Heart left ventricle (tissue), 16 donors: ENCODE measurements at places on chromosomes 3 and 15.

- no peak for DNase-seq
Observed at GRCh38 chr3:191342411-191342810, 12.1 kb upstream of the UTS2B start.

- DNase-seq = no peak
Observed at GRCh38 chr3:28699283-28699682, 350.7 kb upstream of the AZI2 start.

GRCh38 chr3:11618904-11619303 is 24.8 kb downstream of the VGLL4 start:
- DNase-seq = no peak

GRCh38 chr15:25852661-25853524 is 10.2 kb downstream of the ATP10A start:
- no peak for DNase-seq

- DNase-seq = no peak
Observed at GRCh38 chr3:36649125-36649524, 115.2 kb downstream of the DCLK3 start.

- no peak for DNase-seq
Observed at GRCh38 chr3:14222900-14223594, 44.4 kb downstream of the LSM3 start.

GRCh38 chr3:126245811-126246727 is 65.7 kb upstream of the ALDH1L1 start:
- peak; percentile 50 for DNase-seq

GRCh38 chr3:10365791-10366190 is 44.9 kb upstream of the SEC13 start:
- DNase-seq = no peak

DNA sequence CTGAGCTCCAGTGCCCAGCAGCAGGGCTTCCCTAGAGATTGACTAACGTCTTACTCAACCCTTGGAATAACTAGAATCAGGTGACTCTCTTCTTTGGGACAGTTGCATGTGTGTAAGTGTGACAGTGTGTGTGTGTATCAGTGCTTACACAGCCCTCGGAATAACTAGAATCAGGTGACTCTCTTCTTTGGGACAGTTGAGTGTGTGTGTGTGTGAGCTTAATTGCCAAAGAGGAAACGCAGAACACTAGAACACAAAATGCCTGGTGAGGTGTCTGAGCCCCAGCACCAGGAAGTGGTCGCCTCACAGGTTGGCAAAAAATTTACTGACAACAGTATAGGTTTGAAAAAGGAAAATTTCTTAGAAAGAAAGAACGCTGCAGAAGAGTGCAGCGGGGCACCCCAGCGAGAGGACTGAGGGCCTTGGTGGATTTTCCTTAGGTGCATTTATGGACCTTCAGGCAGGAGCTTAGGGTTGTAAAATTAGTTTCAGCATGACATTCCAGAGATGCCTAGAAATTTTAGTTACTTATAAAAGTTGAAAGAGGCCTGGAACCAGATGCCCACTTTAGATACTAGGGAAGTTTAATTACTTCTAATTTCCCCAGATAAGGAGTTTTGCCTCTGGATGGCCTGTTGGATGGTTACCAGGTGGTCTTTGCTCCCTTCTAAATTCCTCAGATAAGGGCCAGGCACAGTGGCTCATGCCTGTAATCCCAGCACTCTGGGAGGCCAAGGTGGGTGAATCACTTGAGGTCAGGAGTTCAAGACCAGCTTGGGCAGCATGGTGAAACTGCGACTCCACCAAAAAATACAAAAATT is 3.7 kb upstream of the WDR82 start:
- DNase-seq = no peak

DNA sequence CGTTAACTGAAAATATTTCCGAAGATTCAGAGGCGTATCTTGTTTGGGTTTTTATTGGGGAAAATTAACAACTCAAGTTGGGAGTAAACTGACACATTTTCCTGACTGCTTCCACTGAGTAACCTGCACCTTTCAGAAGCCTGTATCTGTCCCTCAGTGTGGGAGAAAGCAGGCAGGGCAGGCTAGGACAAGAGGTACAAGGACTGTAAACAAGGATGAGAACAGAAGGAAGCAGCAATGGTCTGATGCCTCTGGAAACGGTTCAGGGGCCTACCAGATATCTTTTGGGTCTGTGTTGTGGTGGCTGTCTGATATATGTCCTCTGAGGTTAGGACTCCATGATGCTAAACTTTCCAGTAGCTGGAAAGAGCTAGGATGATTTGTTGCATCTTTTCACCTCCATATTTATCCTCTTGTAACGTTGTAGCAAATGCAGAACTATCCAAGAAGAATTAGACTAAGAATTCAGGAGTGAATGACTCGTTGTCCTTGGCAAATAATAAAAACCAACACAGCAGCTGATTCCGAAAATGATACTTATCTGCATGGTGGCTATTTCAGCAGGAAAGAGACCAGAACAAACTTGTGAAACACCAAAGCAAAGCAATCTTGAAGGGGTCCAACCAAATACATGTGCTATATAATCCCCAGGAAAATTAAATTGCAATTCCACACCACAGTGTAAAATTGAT is 195.9 kb upstream of the ICE2 start:
- DNase-seq = no peak

GRCh38 chr3:49869525-49870126 is at the start of gene CAMKV:
Gene CAMKV (minus strand): TSS chr3:49869906. CDS start chr3:49862388, 7,518 bp downstream.
- no peak for DNase-seq

DNA sequence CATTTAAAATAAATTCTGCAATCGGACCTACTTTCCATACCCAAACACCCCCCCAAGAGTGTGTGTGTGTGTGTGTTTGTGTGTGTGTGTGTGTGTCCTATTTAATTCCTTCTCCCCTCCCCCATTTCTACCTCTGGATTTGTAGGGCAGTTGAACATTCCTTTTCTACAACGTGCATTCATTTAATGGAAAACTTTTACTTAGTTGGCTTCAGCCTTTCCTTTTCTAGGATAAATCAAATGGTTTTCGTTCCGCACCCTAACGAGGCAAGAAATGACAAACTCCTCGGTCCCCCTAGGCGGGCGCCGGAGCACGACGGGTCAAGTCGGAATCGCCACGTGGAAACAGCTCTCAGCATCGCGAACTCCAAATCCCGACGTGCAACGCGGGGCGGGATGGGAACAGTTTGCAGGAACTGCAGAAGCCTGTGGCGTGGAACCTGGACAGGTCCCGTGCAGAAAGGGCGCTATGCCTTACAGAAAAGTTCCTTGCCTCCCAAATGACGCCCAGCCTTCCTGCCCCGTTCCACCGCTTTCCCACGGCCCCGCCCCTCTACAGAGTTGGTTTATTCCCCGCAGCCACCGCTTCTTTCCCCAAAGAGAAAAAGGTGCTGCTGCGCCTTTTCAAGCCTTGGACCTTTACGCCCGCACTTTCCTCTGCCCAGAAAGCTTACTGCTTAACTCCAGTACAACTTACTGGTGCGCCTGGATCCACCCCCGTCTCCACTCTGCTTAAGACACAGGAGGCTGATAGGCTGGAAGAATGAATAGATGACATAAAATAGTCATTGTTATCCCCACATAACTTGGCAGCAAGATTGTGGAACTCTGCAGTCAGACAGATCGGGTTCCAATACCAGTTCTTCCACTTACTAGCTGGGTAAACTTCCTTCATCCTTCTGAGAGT is 1.1 kb upstream of the EIF2B5 start:
- DNase-seq = peak; percentile 85

DNA sequence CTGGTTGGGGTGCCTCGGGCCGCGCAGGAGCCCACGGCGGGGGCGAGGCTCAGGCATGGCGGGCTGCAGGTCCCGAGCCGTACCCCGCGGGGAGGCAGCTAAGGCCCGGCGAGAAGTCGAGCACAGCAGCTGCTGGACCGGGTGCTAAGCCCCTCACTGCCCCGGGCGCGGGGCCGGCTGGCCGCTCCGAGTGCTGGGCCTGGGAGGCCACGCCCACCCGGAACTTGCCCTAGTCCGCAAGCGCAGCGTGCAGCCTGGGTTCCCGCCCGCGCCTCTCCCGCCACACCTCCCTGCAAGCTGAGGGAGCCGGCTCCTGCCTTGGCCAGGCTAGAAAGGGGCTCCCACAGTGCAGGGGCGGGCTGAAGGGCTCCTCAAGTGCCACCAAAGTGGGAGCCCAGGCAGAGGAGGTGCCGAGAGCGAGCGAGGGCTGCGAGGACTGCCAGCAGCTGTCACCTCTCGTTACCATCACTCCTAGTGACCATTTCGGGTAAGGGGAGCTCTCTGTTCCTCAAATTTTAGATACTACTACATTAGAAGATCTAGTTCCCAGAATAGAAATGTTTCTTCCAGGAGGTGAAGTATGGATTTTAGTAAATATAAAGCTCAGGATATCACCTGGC is 417.0 kb upstream of the AGTR1 start:
- DNase-seq = no peak

DNA sequence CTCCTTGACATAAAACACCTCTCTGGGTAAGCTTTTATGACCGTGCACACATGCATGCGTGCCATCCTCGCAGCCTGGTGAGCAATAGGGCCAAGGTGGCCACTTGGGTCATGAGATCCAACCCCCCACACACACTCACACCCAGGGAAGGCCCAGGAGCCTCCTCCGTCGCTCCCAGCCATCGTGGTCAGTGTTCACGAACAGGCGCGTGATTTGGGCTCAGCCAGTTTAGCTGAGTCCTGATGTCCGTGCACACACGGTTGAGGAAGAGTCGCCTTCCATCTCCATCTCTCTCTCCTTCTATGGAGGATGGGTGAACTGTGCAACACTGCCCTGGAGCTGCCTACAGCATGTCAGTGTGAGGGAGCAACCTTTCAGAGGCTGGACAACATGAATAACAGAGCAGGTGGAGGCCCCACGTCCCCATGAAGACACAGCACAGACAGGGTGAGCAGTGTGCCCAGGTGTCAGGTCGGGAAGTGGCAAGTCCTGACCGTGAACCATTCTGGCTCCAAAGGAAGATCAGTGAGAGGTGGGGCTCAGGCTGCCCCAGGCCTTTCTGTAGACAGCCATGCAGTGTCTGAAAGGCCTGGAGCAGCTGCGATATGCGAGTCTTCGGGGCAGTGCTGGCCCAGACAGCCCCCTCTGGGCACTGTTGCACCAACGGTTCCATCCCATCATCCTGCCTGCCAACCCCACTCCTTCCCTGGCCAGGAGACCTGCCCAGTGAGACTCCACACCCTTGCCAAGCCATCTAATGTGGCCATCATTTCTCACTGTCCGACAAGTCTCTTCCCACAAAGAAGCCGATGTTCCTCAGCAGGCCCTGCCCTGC is 253.4 kb downstream of the OCA2 start:
- DNase-seq = no peak

DNA sequence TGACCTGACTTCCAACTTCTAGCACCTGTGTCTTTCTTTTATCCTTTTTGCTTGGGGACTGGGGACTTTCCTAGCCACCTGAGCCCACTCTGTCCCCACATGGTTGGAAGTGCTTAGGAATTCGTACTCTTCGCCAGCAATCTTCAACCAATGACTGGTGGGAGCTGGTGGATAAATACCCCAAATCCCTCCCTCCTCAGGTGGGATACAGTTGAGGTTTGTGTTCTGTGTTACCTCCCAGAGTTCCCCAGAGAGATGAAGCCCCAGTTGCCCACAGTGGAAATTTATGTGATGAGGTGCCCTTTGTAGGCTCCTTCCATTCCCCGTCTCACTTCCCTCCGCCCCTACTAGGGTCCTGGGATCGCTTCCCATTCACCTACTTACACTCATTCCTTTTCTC is 40.1 kb upstream of the CFAP161 start:
- no peak for DNase-seq

- no peak for DNase-seq
Observed at GRCh38 chr3:50525987-50526386, 22.6 kb upstream of the CACNA2D2 start.

GRCh38 chr3:40043444-40043755 is 234.0 kb downstream of the MYRIP start:
- DNase-seq = no peak

DNA sequence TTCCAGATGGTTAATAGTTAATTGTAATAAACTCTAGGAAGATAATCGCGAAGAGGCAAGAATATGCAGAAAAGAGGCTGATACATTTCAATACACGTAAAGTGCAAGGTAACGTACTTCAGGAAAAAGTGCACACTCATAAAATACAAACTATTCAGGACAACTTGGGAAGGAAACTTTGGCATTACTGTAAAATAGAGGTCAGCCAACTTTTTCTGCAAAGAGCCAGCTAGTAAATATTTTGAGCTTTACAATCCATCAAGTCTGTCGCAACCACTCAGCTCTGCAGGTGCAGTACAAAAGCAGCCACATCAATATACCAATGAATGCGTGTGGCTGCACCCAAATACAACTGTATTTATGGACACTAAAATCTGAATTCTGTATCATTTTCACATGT is 51.6 kb upstream of the THUMPD3 start:
- DNase-seq = no peak

GRCh38 chr3:172218350-172219323 is 179.3 kb downstream of the FNDC3B start:
- no peak for DNase-seq

GRCh38 chr3:177513815-177514610 is 316.7 kb upstream of the TBL1XR1 start:
- no peak for DNase-seq

- DNase-seq = peak; percentile 88
Observed at GRCh38 chr15:90059208-90059985, 42.9 kb downstream of the IDH2 start.

DNA sequence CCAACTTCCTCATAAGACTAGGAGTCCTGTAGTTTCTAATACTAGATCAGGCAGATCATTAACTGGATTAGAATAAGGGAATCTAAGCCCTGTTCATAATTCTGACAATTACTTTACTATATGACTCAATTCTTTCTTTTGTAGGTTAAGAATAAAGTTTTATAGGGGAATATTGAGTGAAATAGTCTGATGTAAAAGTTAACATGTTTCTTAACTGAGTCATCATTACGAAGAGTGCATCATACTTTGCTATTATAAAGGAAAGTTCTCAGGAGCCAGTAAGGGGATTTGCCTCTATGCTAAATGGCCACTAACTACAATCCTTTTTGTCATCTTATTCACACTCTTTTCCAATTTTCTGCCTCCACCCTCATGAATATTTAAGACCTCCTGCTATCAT is 63.1 kb downstream of the POLQ start:
- DNase-seq = no peak

GRCh38 chr15:40238532-40239403 is at the start of gene PAK6:
Gene PAK6 (plus strand): TSS chr15:40239063. CDS start chr15:40264786, 25,723 bp downstream.
- no peak for DNase-seq

DNA sequence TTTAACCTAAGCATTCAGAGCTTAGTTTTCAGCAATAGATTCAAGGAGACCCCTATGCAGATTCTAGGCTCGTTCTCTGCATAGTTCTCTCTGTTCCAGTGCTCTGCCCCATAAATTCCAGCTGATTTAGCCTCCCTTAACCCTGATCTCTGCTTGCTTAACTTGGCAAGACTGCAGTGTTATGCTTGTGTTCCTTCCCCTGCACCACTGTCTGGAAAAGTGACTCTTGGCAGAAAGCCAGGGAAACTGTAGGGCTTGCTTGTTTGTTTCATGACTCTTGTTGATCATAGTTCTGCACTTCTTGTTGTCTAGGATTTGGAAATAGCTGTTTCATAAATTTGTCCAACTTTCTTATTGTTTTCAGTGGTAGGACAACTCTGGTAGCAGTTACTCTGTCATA is 40.1 kb downstream of the ANAPC13 start:
- peak; percentile 42 for DNase-seq

DNA sequence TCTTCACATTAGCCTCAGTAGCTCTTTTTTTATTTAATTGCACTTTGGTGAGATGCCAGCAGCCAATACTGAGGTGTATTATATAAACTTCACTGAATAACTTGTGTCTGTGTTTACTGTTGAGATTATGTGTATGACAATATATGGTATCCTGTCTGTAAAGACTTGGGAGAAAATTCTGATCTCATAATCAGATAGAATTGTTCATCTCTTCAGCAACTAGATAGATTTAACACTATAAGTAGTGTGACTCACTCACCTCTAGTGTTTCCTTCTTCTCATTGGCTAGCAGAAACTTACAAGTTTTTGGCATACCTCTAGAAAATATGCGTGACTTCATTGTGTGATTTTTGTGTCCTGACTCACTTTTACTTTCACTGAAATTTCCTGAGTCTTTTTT is 67.6 kb upstream of the TGFBR2 start:
- DNase-seq = no peak
